ENCODE measurements at places on chromosomes 2 and 18.

GRCh38 chr2:96815326-96816126, 542 bp upstream of the CNNM3 start:
- peak; percentile 41 for DNase-seq

GRCh38 chr2:238461491-238461890, 34.8 kb downstream of the ASB1 start:
- no peak for DNase-seq

- peak; percentile 77 for DNase-seq
Measured at GRCh38 chr2:84894131-84894586, 11.3 kb upstream of the TMSB10 start.

- DNase-seq = peak; percentile 36
Measured at GRCh38 chr2:1550658-1551316, 137.5 kb downstream of the TPO start.

GRCh38 chr18:9838144-9838877, 47.5 kb upstream of the TXNDC2 start:
- DNase-seq = peak; percentile 92

GRCh38 chr18:58213440-58213839, 169.4 kb downstream of the NEDD4L start:
- no peak for DNase-seq

DNA sequence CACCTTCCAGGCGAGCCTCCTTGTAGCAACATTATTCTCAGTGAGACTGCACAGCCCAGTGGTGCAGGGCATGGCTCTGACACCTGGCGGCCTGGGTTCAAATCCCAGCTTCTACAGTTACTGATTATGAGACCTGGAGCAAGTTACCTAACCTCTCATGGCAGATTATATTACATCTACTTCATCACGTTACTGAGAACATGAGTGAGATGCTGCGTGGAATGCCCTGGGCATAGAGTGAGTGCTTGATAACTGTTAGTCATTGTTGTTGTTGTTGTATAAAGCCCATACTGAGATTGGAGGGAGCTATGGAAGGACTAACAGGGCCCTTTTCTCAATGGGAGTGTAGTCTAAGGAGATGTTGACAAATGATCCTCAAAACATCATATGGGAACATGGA, 18.7 kb downstream of the PLCD4 start:
- DNase-seq = no peak

- DNase-seq = no peak
Measured at GRCh38 chr2:168052773-168053172, 194.6 kb downstream of the STK39 start.

DNA sequence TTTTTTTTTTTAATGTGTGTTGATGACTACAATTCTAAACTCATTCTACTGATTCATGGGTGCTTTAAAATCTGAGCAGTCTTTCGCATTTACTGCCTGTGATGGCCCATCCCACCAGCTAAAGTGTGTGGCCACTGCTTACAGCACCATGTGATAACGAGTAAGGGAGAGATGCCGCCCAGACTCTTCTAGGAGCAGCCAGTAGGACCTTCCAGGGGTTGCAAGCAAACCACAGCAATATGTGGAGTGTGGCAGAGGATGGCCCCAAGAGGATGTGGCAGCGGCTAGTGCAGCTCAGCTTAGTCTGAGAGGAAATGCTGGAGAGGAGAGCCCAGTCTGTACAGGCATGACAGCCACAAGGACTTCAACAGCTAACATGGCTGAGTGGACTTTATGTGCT, 14.9 kb downstream of the IL1B start:
- DNase-seq = no peak

DNA sequence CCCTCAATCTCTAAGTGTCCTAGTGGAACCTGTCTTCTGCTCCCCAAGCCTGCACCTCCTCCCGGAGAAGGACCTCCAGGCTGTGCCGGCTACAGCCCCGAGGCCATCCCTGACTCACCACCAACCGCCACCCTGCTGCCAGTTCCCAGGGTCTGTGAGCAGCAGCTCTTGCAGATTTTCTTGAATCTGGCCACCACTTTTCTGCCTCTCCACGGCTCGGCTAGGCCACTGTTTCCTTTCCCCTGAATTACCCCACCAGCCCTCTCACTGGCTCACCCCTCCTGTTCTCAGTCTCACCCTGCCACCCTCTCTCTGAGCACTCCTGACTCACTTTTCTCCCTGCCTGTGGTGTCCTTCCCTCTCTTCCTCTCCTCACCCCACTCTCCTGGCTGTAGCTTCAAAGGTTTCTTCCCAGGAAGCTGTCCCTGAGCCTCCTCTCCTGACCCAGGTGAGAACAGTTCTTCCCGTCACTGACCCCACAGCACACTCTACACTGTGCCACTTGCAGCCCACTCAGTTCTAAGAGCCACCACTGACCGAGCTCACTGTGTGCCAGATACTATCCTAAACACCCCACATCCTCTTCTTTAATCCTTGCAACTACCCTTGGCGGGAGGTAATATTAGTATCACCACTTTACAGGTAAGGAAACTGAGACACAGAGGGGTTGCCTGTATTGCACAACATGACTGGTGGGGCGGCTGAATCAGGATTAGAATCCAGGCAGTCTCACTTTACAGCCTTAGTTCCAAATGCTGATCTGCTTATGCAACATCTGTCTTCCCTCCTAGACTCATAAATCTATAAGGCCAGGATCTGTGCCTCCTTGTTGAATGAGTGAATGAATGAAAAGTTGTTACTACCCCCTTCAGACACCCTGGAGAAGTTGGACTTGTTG, 111.6 kb downstream of the SMAD7 start:
- no peak for DNase-seq

GRCh38 chr2:99974275-99974674, 168.1 kb downstream of the AFF3 start:
- no peak for DNase-seq

All from DMS79 treated with DMSO at 0.1 percent for 48 hours (cell line).